Right atrium auricular region (tissue), 2 donors: ENCODE measurements at places on chromosomes 11 and 22. TPM values are rescaled to one million over a fixed set of nuclear protein-coding genes. Genes with fewer than 3 reads are reported as not detected.

OR52H1 gene
- total RNA-seq: not detected

GRCh38 chr11:5123802-5124521 lies 14.2 kb downstream of the OR52A5 start:
- DNase-seq: peak; percentile 61

DNA sequence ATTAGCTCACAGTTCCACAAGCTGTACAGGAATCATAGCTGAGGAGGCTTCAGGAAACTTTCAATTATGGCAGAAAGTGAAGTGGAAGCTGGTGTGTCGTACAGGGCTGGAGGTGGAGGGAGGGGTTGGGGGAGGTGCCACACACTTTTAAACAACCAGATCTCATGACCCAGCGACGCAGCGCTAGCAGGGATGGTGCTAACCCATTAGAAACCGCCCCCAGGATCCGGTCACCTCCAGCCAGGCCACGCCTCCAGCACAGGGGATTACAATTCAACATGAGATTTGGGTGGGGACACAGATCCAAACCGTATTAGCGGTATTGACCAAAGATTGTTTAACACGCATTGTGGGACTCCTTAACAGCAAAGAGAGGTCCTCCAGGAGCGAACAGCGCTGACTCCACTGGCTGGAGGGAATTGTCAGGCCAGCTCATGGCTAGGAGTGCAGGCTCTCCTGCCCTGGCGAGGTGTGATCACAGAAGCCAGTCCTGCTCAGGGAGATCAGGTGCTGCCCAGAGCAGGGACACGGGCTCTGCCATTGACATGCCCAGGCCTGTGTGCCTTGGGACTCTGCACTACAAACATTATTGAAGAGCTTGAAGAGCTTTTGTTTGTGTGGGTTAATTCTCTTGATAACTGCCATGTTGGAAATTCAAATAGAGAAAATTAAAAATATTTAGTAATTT lies 215.3 kb downstream of the TBC1D22A start:
- no peak for DNase-seq

DNA sequence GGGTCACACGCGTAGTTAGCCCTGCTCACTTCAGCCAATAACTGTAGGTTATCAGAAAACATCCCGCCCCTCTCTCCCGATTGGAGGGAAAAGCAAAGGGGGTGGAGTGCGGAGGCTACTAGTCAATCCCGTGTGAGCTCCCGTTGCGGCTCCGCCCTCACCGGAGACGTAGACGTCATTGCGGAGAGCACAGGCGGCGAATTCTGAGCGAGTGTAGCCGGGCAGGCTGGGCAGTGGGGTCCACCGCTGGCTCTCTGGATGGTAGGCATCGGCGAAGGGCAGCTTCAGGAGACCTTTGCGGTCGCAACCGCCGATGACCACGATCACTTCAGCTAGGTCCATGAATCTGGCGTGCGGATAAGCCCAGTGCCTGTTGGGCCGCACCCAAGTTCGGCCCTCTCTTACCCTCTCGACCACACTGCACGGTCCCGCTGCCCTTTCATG lies 4.7 kb downstream of the KLHL35 start:
- peak; percentile 95 for DNase-seq

GRCh38 chr11:16713594-16713993 lies 24.9 kb upstream of the C11orf58 start:
- DNase-seq: no peak

DNA sequence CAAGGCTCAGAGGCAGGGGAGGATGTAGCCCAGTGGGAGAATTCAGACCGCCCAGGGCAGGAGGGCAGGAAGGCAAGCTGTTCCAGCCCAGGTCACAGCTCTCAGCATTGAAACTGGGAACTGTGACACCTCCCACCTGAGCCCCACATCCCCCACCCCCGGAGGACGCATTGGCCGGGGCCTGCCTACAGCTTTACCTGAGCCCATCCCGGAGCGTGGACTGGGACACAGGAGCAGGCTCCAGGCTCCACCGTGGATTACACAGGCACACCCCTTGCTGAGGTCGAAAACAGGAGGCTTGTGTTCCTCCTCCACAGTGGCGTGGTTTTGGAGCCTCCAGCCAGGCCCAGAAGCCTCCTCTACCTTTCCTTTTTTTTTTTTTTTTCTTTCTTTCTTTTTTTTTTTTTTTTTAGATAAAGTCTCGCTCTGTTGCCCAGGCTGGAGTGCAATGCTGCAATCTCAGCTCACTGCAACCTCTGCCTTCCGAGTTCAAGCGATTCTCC lies 9.1 kb upstream of the PGA3 start:
- DNase-seq: no peak

DNA sequence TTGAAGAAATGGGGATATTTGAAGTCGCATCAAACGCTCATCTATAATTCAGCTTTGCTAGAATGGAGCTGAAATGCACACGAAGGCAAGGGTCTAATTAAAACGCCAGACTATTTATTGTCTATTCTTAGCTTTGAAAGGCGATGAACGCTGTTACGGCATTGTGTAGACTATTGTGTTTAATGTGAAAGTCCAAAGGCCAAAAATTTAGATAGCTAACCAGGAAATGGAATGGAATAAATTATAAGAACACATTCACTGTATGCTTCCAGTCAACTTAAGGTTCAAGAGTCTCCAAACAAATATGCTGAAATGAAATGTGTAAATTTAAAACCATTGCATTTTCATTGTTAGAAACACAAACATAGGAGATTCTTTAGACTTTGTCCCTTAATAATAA lies 186.2 kb downstream of the CWF19L2 start:
- DNase-seq: no peak
